ENCODE measurements at places on chromosomes 5 and 9.

DNA sequence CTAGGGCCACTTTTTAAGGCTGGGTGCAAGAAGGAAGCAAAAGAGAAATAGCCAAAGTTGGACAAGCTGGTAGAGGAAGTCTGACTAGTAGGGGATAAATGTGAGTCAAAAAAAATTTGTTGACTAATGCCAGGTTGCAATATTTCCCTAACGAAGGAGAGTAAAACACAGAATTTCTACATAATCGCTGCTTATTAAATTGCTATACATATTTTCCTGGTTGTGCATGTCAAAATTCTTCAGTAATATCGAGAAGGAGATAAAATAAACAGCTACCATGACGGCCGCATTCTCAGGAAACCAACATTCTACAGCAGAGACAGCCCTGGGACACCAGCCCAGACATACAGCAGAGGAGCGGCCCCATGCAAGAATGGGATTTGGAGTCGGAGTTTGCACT, 148.3 kb downstream of the ESM1 start:
- no peak for DNase-seq

GRCh38 chr5:76942581-76942980, 10.3 kb upstream of the CRHBP start:
- no peak for DNase-seq

DNA sequence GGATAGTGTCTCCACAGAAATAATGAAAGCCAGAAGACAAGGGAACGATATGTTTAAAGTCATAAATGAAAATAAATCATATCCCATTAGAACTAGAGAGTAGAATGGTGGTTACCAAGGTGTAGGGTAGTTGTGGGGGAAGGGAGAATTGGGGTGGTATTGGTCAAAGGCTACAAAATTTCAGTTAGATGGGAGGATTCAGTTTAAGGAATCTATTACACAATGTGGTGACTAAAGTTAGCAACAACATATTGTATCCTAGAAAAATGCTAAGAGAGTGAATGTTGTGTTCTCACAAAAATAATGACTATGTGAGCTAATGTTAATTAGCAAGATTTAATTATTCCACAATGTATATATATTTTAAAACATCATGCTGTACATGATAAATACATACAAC, 27.8 kb upstream of the LARP1 start:
- DNase-seq: no peak

- DNase-seq: no peak
Measured at GRCh38 chr5:146003852-146004251, 67.5 kb downstream of the SH3RF2 start.

DNA sequence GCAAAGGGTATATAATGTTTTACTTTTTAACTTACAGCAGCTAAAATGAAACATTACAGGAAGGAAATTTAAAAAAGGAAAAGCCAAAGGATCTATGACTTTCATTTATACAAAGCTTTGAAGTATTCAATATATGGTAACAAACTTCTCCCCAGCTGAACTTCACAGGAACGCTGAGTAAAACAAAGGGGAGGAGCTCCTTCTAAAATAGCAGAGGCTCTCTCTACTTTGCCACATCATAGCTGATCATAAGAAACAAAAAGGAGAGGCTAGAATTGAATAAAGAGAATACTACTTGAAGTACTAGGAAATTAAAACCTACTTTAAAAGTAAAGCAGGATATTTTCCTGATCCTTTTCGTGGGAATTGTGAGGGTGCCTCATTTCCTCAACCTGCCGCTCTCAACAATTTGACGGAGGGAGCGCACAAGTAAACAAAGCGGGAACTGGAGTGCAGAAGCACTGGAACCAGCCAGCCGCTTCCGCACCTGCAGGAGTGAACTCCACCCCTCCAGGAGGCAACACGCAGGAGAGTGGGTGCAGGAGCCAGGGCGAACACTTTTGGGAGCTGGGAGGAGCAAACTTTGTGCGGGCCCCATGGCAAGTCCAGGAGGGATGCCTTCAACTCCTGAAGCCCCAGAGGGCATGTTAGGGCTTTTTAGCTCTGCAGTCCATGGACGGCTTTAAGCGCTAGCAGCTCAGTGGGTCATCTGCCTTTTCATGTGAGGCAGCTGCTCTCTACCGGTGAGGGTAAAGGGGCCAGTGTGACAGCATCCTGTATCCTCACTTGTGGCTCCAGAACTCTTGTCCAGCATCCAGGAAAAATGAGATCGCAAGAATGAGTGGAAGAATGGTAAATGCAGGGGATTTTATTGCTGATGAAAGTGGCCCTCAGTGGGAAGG, 757.4 kb downstream of the PTPRD start:
- no peak for DNase-seq

DNA sequence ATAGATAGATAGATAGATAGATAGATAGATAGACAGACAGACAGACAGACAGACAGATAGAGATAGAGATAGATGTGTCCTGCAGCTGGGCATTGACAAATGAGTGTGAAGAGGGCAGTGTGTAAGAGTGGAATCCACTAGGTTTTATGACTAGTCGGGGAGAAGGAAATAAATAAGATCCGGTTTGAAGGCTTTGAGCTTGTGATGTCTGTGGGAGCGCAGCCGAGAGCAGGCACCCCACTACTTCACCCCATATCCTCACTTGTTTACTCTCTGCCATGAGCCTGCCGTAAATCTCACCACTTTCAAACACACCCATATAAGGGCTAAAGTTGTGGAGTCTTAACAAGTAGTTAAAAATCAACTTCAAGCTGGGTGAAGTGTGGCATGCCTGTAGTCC, 1.4 kb upstream of the SUSD1 start:
- DNase-seq: no peak

DNA sequence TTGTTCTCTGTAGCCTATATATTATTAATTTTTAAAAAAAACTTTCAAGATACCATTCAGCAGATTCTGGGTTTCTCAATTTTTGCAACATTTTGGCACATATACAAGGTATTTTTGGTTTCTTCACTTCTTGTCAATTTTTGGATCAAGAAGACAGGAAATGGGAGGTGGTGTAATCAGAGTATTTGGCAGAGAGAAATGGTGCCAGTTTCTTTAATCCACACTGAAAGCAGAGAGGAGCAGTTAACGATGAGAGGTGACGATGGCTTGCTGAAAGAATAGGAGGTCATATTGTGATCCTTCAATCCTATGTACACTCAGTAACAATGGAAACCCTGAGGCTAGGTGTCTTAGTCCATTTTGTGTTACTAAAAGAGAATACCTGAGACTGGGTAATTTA, 16.4 kb downstream of the NNT start:
- no peak for DNase-seq

- DNase-seq: no peak
Measured at GRCh38 chr9:134890155-134890495, 9.5 kb downstream of the FCN2 start.

- no peak for DNase-seq
Measured at GRCh38 chr5:139684350-139684880, 36.3 kb downstream of the CXXC5 start.

DNA sequence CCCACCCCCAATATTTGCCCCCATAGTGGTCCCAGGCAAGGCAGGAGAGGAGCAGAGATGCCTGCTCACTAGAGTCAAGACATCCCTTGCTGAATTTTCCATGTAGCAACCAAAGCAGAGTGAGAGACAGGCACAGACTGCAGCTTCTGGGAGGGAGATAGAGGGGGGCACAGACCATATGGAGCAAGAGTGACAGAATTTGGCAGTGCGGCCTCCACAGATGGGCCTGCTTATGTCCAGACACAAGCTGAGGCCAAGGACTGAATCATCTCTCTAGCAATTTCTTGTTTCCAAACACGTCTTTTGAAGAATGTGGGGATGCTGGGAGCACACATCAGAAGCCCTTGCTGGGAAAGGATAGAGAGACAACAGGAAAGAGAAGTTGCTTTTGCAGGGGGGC, 53.0 kb upstream of the ALDH1B1 start:
- DNase-seq: no peak

DNA sequence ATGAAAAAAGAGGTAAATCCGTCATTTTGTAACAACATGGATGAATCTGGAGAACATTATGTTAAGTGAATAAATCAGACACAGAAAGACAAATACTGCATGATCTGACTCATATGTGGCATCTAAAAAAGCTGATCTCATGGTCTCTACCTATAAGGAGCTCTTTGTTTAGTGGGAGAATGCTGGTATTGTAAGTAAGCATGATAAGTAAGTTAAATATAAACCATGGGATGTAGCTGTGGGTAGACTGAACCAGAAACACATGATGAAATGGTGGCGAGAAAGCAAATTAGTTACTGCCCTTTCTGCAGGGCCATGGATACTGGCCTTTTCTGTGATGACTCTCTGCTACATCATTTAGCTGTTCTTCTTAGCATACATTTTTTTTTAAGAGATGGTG, 66.4 kb upstream of the RUSC2 start:
- DNase-seq: no peak

DNA sequence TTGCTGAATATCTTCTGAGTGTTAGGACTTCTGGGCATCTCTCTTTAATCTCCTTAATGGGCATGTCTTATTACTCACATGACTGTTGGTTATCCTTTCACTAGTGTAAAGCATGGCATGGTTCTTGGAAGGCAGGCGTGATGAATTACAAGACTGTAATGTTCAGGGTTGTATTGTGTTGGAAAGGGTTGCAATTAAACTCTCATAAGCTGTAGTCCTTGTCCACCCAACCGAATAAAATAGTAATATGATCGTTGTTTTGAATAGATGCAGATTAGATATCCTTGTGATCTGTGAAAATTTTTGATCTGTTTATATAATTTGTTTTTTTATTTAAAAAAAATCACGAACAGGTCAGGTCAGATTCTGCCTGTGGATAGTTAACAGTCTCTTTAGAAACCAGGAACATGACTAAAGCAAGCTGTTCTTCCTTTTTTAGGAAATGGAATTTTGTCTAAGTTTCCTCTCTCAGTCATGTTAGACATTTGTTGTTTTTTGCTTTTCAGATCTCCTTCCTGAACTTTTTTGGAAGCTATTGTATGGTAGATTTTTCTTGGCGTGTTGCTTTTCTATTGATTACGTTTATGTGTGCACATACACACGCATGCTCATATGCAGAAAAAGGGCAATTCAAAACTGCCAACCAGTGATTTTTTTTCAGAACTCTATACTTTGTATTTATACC, 121.8 kb downstream of the ARHGEF28 start:
- DNase-seq: no peak

DNA sequence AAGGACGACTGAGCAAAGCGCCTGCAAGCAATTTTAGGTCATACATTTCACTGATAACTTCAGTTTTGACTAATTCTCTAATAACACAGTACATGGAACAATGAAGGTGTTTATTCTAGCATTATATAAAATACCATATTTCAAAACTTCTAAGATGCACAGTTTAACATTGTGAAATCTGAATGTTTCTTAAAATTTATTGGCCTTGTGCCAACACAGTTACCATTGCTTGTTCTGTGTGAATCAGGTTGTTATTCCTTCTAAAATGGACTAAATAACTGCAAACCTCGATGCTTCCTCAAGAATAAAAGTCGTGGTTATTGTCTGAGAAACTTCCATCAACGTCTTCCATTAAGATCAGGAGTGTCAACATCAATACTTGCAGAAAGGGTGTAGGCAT, 8.0 kb downstream of the MCC start:
- DNase-seq: no peak

DNA sequence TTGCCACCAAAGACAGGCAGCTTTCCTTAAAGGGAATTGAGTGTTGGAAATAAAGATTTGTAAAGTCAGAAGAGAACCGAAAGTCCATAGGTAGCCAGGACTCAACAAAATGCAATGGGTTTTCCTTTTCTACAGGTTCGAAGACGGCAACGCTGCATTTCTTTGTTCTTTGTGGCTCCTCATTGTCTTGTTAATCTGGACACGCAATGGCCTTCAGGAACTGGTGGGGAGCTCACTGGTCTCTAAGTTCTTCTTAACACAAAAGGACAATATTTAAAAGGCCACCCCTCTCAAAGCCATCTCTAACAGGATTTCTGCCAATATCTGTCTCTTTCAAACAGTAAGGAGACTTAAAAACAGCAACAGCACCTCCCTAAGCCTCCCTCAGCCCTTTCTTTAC, 170.6 kb downstream of the RMI1 start:
- DNase-seq: no peak

DNA sequence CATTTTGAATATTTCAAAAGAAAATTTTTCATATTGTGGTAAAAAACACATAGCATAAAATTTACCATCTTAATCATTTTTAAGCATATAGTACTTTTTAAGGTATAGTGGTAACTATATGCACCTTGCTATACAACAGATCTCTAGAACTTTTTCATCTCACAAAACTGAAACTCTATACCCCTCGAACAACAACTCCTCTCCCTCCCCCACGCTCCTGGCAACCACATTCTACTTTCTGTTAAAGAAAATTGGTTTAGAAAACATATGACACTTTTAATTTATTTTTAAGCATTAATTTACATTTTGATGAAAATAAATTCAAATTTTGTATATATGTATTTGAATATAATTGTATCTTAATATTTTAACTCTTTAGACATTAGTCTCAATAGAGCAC, 147.2 kb upstream of the EFNA5 start:
- no peak for DNase-seq

DNA sequence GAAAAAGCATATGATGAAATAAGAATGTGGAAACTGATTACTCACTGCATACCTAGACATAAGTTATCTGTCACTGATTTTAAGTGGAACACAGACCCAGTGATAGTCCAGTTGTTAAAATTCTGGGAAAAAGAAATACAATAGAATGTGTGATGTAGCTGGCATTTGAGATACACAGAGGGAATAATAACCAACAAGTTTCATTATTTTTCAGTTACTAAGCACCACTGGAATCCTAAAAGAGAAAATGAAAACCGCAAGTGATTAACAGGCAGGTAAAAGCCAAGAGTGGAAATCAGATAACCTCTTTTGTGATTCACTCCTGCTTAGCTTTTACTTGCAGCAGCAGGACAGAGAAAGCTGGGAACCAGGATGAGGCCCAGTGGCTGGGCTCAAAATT, 994.0 kb upstream of the SEMA6A start:
- no peak for DNase-seq

GRCh38 chr5:164357395-164358033, 852.1 kb downstream of the MAT2B start:
- no peak for DNase-seq

DNA sequence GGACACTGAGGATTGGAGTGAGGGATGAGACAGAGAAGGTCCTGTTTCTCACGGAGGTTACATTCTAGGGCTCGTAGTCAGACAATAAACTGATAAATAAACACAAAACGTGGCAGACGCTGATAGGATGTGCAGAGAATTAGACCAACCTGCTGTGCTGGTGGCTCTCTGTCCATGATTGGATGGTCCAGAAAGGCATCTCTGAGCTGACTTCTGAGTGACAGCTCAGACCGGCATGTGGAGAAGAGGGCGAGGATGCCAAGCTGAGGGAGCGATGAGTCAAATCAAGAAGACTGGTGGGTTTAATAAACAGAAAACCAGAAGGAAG, 132.3 kb upstream of the TAF11L2 start:
- no peak for DNase-seq

DNA sequence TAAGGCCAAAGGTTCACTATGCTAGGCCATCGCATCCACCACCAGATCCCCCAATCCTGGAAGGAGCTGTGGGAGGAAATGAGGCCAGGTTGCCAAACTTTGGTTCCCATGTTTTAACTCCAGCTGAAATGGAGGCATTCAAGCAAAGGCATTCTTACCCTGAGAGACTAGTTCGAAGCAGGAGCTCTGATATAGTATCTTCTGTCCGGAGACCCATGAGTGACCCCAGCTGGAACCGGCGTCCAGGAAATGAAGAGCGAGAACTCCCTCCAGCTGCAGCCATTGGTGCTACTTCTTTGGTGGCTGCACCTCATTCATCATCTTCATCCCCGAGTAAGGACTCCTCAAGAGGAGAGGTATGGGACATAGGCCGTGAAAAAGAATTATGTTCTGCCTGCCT, 75.6 kb downstream of the GAPVD1 start:
- DNase-seq: no peak

Data from Panc1 (cell line).